Activated T-helper 9 cell treated with anti-CD3 and anti-CD28 coated beads, Interleukin-2, amount 50 U/mL, for 16 hours (primary cell): ENCODE measurements at places on chromosomes 4 and X.

DNA sequence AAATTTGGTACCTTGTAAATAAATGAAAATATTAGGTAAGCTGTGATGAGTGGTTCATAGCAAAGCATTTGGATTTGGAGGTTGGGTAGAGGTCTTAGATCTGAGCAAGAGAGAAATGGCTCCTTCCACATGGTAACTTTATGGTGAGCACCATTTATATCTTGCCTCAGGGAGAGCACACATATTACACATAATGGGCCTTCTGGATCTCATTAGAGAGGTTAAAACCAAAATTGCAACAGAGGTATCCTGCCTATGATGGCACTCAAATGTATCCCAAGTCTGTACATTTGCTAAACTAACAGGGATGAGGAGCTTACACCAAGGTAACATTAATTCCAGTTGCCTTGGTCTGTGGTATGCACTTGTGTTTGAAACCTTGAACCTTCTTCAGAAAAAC, 87.1 kb upstream of the PUDP start:
- DNase-seq = no peak

GRCh38 chr4:113331811-113332210, 282.4 kb downstream of the ANK2 start:
- no peak for DNase-seq

GRCh38 chr4:157220371-157220881, at the start of gene GRIA2:
TSS of gene GRIA2 (plus strand) at chr4:157220728. CDS start at chr4:157221043, 315 bp downstream.
- DNase-seq = no peak

GRCh38 chr4:107857741-107858140, 33.0 kb downstream of the SGMS2 start:
- no peak for DNase-seq

DNA sequence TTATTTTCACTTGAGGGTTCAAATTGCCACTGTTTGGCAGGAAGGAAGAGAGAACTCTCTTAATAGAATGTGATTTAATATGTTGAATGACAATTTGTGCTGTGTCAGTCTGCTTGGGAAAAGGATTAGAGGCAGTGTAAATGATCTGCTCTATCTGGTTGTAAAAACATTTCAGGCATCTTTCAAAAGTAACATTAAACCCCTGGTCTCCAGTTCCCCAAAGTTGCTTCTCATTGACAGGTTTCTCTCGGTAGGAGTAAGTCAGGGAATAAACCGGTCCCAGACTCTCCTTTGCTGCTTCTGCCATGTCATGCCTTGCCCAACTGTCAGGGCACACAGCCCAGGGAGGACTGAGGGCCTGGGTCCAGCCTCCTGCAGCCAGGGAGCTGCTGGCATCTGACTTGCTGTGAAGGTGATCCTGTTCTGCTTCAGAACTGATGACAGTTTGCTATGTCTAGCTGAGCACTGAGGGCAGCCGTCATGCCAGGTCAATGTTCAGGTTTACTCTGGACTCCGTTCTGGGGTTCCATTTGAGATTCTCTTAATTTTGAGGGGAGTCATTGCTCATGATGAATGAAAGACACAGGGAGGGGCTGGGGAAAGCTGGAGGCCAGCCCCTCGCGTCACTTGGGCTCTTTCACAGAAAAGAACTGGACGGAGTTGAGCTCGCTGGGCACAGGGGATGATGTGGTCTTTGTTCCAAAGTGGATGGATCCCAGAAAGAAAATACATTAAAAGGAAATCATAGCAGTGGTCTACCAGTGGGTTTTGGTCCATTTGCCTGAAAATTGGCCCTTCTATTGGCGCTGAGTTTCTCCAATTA, 312.4 kb downstream of the ARHGAP10 start:
- DNase-seq = no peak

DNA sequence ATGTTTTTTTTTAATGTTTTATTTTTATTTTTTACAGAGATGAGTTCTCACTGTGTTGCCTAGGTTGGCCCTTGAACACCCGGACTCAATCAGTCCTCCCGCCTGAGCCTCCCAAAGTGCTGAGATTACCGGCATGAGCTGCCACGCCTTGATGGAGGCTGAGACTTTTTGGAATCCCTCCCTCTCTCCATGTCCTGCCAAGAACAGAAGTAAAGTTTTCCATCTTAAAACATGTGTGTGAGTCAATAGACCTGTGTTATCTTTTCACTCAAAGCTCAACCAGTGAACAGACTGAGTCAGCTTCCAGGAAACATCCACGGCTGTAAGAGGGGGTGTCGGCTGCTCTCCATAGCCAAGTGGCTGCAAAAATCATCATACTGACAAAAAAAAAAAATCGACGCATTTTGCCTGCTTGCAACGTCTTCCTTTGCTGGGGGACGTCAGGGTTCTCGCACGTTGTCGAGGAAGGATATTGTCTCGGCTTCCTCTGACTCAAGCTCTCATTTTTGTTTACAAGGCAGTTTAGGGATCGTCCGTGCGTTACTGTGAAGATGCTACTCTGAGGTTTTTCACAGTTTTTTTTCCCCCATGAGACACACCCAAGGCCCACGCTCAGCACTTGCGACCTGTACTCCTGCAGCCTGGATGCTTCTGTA, 10.0 kb upstream of the ASMTL start:
- peak; percentile 60 for DNase-seq

GRCh38 chrX:153533091-153533490, 15.6 kb downstream of the ATP2B3 start:
- DNase-seq = no peak

DNA sequence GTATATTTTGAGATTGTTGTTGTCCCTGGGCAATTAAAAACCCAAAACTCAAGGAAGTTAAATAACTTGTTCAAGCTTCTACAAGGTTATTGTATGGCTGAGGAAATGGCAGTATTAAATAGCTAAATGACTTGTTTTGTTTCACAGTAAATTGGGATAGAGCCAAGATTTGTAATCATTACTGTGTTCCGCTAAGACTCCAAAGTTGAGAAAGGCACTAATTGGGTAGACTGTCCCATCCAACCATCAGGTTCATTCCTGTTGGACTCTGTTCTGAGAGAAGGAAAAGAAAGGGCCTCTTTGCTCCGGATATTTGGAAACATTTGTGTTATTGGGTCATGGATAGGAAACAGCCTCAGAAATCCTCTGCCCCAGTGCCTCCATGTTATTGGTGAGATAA, 82.2 kb downstream of the DCLK2 start:
- no peak for DNase-seq

DNA sequence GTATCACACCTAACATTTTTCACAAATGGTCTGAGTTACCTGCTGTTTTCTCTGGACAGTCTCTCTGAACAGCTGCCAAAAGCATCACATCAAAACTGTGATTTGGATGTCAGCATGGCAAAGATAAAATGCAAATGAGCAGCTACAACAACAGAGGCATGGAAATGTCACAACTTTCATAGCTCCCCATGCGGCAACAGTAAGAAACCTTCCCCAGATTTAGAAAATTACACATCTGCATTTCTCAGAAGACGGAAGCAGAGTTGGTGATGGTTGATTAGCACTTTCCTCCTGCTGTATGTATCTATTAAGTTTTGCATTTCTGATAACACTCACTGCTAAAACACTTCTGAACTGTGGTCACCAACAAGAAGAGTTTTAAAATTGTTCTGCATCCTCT, 9.7 kb downstream of the PRKG2 start:
- DNase-seq = no peak

DNA sequence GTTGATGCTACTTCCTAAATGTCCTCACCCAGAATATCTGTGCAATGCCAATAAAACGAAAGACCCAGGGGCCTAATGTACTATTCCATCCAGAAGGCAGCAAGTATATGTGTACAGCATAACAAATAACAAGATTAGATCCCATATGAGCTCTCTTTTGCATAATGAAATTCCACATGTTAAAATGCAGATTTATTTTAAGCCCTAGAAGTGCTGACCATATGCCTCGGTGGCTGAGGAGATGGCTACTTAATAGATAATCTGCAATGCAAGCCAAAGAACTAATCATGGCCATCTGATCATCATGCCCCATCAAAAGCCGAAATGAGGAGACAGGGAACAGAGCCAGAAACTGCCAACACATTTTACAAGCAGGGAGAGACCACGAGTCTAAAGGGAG, 293.5 kb downstream of the KCNIP4 start:
- DNase-seq = no peak

DNA sequence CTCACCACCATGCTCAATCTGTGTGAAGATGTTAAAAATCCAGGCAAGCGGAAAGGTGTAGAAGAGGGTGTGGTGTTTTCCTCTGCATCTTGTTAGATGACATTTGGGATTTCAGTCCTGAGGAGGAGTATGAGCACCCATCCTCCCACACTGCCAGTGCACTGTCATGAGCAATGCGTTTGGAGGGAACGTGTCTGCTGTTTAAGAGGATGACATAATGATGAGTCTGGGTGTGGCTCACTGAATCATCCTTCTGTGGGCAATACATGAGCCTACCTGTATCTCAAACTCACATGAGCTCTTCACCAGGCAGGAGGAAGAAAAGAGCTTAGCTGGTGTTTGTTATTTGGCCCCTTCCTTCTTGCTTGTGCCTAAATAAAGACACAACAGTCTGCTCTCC, 67.9 kb upstream of the ARX start:
- DNase-seq = no peak

DNA sequence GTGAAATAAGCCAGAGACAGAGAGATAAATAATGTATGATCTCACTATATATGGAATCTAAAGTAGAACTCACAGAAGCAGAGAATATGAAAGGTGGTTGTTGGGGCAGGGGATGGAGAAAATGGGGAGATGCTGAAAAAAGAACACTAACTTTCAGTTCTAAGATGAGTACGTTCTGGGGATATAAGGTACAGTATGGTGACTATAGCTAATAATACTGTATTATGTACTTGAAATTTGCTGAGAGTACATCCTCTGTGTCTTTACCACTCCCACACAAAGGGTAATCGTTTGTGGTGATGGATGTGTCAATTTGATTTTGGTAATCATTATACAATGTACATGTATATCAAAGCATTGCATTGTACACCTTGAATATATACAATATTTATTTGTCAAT, 6.6 kb downstream of the FBXL5 start:
- no peak for DNase-seq

- no peak for DNase-seq
Measured at GRCh38 chr4:124529131-124529530, 183.4 kb downstream of the ANKRD50 start.

- no peak for DNase-seq
Measured at GRCh38 chrX:23752740-23753415, 9.8 kb upstream of the ACOT9 start.

DNA sequence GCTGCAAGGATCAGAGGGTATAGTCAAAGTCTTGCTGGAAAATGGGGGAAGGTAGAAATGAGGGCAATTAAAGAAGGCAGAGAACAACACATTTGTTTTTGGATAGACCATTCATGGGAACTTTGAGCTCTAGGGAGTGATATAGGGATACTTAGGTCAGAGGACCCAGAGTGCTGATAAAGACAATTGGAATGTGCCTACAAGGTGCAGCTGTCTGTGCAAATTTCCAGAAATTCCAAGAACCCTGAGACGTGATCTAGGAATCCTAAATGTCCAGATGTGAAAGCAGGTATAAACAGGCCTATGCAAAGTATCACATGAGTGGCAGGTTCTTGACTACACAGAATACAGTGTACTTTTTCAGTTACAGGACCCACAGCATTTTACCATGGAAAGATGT, 24.2 kb downstream of the FNIP2 start:
- no peak for DNase-seq

- no peak for DNase-seq
Measured at GRCh38 chrX:68387776-68388175, 45.5 kb downstream of the OPHN1 start.

GRCh38 chr4:102139132-102139573, 206.1 kb downstream of the SLC39A8 start:
- DNase-seq = no peak

GRCh38 chr4:109574443-109574850, 14.4 kb downstream of the MCUB start:
- DNase-seq = no peak

GRCh38 chrX:115581759-115582615, 21.0 kb downstream of the PLS3 start:
- DNase-seq = no peak

DNA sequence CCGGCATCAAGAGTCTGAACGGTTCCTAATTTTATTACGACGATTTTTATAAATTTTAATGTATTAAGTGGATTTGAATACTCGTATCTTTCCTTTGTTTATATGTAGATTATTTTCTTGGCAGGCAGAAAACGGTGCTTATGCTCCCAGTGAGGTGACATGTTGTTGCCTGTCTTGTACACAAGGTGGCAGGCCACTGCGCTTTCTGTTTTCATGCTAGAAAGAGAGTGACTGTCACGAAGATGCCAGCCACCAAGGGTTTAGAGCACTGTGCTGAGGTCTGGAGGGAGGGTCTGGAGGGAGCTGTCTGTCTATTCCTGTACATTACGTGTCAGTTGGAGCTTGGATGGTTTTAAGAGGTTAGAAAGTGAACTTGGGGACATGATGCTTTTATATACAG, 87.7 kb downstream of the SHROOM2 start:
- no peak for DNase-seq

DNA sequence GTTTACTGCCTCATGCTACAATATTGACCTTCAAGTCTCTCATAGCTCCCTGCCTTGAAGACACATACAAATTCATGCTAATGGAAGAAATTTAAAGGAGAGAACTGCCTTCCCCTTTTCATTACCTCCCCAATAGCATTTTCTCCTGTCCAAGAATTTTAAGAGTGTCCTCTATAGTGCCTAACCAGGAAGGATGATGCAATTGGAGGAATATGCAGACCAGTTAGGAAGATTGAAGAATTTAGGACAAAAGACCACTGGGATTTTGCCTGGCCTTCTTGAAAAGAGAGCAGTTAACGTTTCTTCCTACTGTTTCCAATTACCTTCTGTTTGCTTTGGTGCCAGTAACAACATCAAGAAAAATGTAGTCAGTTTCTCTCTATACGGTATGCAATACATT, 443.9 kb downstream of the INPP4B start:
- DNase-seq = no peak

DNA sequence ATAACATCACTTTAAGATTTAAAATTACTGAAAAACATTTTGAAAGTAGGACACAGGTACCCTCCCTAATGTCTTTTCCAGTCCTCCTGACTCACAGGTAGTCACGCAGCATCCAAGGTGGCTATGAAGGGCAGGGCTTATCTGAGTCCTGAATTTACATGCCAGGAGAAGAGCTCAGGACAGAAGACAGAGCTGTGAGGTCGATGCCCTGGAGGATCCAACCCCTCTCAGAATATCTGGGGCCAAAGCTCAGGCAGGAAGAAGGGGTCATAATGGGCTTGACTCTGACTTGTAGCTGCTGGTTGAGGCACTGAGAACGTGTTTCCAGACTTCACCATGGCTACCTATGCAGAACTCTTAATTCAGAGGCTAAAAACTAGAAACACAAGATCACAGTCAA, 177.5 kb downstream of the AASDH start:
- DNase-seq = no peak

- DNase-seq = no peak
Measured at GRCh38 chr4:3714642-3715001, 51.6 kb upstream of the ADRA2C start.

DNA sequence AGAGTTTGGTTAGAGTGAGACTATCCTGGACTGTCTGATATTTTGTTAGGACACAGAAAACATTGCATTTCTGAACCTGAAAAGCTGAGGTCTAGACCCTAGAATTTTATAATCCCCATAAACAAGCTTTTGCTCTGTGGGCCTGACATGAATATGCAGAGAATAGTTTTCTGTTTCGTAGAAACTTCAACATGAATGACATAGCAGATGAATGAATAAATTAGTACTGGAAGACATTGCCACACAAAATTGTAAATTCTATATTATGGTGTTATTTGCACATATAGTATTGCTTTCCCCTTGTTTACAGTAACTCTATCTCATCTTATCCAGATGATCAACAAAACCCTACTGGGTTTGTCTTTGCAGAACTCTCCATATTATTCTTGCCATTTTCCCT, 54.9 kb upstream of the MAML3 start:
- DNase-seq = no peak

- DNase-seq = no peak
Measured at GRCh38 chr4:157023941-157024340, 52.0 kb upstream of the GLRB start.
